ENCODE measurements at places on chromosomes 11 and 22.

DNA sequence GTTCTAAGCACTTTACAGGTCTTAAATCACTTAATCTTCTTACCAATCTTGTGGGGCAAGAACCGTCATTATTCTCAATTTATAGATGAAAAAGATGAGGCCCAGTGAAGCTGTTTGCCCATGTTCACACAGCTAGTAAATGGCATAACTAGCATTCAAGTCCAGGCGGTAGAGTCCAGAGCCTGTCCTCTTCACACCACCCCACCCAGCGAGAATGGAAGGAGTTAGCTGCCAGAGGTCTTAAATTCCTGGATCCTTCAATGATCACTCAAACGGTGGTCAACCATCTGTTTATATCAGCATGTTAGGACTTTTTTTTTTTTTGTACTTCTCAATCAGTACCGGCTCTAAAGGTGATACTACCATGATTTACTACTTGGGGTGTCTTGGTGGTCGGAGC lies 43.3 kb downstream of the PARVA start:
- no peak for DNase-seq

DNA sequence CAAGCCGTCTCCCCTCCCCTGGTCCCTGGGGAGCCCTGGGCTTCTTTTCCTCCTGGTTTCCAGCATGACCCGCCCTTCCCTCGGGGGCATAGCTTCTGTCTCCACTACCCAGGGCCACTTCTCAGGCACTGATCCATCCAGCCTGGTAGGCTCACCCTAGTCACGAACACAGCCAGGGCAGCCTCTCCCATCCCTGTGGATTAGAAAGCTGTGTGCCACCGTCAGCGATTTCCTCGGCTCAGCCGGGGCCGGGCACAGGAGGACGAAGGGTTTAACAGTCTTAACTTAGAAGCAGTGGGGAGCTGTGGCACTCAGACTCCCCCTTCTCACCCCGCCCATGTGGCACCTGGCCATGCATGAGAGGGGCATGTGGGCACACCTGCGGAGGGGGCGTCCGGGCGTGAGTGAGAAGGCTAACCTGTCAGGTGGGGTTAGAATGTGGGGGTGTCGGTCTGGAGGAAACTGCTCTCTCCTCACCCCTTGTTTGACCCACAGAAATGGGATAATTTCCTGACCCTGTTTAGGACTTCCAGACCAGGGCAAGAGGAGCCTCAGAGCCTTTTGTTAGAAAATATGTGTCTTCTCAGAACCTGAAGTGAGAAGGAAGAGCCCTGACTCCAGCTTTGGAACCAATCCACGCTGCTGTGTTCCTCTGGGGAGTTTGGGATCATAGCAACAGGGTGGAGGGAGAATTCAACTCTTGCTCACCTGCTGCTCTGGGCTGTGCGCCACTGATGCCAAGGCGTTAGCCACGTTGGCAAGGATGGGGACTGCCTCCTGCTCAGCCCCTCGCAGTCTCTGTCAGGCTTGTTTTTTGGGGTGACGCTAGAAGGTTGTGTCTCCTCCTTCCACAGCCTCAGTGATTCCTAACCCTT lies 14.6 kb downstream of the GLB1L2 start:
- DNase-seq = no peak

DNA sequence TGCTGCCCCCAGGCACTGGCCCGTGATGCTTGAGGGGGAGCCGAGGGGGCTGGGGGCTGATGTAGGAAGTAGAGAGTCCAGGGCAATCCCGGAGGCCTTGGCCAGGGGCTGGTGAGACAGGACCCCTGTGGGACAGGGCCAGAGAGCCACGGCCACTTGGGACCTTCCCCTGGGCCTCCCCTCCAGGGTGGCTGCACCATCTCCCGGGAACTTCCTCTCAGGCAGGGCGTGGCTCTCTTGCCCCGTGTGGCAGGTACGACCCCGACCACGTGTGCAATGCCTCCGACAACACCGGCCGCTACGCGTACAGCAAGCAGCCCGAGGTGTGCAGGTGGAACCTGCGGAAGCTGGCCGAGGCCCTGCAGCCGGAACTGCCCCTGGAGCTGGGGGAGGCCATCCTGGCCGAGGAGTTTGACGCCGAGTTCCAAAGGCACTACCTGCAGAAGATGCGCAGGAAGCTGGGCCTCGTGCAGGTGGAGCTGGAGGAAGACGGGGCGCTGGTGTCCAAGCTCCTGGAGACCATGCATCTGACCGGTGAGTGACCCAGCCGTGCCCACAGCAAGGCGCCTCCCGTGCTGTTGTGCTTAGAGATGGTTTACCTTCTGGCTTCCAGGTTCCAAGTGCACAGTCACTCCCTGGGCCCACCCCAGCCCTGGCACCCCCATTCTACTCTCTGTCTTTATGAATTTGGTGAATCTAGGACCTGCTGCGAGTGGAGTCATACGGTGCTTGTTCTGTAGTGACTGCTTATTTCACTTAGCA lies 9.7 kb downstream of the SELENOO start:
- DNase-seq = no peak

DNA sequence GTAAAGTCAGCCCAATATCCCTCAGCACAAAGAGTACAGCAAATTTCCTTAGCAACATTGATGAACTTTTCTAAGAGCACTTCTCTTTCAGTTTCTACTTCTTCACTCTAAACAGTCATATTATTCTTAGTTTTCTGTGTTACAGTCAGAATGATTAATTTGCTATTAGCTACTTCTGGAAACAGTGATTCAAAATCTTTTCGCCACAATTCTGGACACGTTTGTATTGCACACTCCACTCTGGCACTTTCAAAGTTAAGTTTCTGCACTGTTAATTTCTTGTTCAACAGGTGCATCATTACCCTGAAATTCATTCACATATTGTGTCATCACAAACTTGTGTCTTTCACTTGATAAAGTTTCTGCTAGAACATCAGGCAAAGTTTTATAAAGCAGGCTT lies 22.5 kb downstream of the ABTB2 start:
- no peak for DNase-seq

GRCh38 chr11:133263332-133263731 lies 269.0 kb downstream of the OPCML start:
- no peak for DNase-seq

DNA sequence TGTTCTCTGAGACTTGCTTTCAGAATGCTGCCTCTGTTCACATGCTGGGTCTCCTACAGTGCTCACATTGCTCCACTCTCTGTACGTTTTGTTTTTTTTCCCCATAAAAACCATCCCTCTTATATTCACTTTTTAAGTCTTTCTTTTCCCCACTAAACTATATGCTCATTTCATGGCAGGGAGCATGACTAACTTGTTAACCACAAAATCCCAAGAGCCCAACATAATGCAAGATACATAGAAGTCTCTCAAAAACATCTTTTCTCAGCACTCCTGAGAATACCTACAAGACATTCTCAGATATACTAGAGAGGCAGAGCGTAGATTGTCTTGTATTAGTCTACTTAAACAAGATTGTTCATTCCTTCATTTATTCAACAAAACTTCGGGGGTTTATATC lies 73.3 kb downstream of the FAM76B start:
- DNase-seq = no peak

DNA sequence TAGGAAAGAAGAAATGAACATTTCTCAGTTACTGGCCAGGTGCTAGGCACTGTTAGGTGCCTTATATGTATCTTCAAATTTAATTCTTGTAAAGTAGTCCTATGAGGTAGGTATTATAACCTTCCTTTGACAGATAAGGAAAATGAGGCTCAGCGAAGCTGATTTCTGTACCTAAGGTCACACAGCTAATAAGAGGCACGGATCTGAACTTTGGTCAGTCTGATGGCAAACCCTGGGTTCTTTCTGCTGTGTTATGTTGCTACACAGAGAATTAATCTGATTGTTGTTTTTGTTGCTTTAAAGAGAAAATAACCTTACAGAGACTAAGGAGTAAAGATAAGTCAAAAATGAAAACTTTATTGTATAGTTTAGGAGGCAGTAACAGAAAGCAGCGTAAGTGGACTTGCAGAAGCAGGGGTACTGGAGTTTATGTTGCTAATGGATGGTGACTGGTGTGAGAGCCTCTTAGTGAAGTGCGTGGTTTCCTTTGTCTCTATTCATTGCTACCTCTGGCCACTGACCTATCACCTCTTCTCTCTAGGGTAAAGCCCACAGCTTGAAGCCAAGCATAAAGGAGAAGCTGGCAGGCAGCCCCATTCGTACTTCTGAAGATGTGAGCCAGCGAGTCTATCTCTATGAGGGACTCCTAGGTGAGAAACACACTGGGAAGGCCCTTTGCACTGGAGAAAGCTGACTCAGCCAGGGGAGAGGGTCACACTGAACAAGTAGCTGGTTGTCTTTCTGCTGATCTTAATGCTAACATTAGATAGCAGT lies 38.3 kb downstream of the MADD start:
- DNase-seq = no peak

- no peak for DNase-seq
These were observed 743.8 kb downstream of the NTM start for GRCh38 chr11:132114185-132114584.

DNA sequence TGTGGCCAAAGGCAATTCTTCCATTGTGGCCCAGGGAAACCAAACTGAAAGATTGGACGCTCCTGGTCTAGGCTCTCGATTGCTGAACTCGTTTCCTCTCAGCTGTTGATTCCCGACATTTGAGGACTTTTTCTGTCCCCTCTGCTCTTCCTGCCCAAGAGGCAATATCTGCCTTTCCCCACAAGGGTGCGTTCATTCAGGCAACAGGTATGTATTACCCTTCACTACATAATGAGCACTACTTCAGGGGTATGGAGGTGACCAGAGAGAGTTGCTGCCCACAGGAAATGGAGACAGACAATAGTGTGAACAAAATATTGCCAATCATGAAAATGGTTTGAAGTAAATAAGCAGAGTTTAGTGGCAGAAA lies 8.2 kb downstream of the PTH start:
- DNase-seq = no peak

GRCh38 chr11:94678236-94678635 lies 89.9 kb upstream of the AMOTL1 start:
- DNase-seq = no peak

GRCh38 chr11:86180423-86180822 lies 64.1 kb upstream of the EED start:
- no peak for DNase-seq

DNA sequence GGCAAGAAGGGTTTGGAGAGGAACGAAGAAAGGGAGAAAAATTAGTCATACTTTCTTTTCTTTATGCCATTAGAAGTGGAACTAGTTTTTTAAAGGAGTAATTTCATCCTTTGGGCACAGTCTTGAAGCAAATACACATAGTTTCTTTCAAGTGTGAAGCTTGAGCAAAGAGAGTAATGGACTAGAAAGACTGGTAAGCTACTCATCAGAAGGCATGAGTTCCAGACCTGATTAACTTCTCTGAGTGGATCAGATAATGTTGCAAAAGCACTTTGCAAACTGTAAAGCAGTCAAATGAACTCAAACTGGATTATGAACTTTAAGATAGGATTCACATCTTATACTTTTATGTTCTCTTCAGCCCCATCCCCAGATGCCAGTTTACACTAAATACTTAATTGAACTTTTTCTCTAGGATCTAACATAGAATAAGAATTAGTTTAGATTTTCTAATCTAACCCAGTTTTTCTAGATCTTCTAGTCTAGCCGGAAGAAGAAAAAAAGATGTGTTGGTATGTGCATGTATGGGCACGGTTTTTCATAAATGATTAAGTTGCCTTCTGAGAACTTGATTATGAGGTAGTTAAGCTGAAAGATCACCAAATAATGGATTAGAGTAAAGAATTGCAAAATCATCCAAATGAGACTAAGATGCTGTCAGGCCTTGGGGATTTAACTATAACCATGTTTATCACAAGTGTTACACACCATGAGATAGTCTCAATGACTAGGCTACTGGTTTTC lies 2.5 kb downstream of the DDIAS start:
- no peak for DNase-seq

- DNase-seq = no peak
These were observed 12.2 kb upstream of the CDC42BPG start for GRCh38 chr11:64856382-64857227.

DNA sequence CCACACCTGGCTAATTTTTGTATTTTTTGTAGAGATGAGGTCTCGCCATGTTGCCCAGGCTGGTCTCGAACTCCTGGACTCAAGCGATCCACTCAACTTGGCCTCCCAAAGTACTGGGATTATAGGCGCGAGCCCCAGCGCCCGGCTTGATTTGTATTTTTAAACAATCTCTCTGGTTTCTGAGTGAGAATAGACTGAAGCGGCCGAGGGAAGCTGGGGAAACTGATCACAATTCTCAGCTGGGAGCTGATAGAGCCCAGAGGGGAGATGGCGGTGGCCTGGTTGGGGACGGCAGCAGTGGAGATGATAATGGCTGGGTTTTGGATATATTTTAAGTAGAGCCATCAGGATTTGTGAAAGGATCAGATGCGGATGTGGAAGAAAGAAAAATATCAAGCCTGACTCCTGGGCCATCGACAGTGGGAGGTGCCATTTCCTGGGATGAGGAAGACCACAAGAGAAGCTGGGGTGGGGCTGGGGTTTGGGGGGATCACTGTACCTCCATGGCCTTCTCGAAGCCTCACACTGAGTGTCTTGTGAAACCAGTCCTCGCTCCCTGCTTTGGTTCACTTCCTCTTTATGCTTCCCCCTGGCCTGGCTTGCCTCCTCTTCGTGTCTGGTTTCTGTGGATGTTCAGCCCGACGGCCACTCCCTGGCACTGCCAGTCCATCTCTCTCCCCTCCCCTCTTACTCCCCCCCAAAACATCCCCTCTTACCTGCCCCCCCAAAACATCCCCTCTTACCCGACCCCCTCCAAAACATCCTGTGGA lies 51.9 kb downstream of the IGLL1 start:
- no peak for DNase-seq

DNA sequence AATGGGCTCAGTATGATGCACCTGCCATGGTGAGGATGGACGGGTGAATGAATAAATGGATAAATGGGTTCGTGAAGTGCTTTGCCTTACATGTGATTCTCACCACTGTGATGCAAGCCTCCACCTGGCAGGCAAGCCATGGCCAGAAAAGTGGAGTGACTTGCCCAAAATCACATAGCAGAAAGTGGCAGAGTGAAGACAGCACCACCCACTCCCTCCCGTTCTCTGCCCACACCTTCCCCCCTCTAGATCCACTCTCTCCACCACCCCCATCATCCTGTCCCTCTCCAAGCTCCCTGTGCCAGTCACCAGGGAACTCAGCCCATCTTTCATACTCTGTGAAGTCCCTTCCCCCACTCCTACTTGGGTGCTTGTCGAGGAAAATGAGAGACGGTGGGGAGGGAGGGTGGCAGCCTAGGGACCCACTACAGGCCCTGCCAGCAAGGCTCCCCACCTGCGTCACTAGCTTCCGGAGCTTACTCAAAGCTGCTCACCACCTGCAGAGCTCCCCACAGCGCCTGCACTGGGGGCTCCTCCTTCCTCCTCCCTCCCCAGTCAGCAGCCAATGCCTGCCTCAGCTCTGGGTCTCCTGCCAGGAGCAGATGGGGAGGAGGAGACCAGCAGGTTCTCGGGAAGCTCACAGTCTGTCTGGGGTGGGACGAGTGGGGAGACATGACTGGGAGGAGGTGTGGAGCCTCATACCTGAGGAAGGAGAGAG lies 82.3 kb downstream of the PDE2A start:
- DNase-seq = no peak

- no peak for DNase-seq
These were observed 385.7 kb downstream of the SOX6 start for GRCh38 chr11:15970506-15971214.
